Lung microvascular endothelial cell (primary cell): ENCODE measurements at places on chromosomes 3 and 15.
A peak's percentile ranks its signal among the peaks of the same experiment; 100 is the strongest.

- no peak for DNase-seq
Measured at GRCh38 chr15:99909592-99910295, 176.5 kb upstream of the LYSMD4 start.

DNA sequence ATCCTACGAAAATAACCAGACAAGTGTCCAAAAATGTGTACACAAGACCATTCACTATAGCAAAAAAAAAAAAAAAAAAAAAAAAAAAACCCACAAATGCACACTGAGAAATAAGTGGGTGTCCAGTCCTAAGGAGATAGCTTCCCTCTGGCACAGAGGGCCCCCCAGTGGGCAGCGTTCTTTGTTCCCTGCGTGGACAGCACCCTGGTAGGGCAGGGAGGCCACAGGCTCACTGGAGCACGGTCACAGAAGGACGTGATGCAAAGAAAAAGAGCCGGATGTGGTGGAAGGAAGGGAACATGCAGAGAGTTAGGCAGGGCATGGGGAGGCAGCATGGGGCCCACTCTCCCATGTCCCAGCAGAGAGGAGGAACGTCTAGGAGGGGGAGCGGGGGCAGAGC is 210.7 kb upstream of the NSMCE3 start:
- DNase-seq = no peak

DNA sequence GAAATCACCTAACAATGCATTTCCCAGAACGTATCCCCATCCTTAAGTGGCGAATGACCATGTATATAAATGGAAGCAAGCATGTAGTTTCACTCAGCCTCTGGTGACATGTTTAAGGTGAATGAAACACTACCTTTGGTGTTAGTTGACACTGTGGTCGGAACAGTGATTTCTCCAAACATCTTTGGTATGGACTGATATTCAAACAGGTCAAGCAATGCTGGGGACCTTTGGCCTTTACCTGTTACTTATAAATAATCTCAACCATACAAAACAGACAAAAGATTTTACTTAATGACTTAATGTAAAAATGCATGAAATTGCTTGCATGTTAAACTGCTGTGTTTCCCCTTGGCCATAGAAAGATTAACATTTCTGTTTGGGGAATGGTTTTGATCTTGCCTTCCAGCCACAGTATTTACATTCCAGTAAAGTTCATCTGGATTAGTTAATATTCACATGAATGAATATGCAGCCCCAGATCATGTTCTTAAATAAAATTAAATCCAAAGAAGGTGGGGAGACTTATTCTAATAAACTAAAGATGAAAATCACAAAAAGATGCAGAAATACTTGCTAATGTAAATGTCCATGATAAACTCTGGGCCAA is 74.4 kb upstream of the HES1 start:
- no peak for DNase-seq

- DNase-seq = no peak
Measured at GRCh38 chr3:9782770-9783169, 9.5 kb downstream of the TADA3 start.

- DNase-seq = no peak
Measured at GRCh38 chr15:57592426-57592825, 722 bp downstream of the MYZAP start.

- no peak for DNase-seq
Measured at GRCh38 chr3:47005212-47006144, 26.0 kb downstream of the NBEAL2 start.

GRCh38 chr3:56879436-56880215 is 77.9 kb upstream of the ARHGEF3 start:
- peak; percentile 67 for DNase-seq

- DNase-seq = no peak
Measured at GRCh38 chr3:120497818-120498217, 47.0 kb upstream of the FSTL1 start.
